ENCODE measurements at places on chromosomes 6 and 20.

DNA sequence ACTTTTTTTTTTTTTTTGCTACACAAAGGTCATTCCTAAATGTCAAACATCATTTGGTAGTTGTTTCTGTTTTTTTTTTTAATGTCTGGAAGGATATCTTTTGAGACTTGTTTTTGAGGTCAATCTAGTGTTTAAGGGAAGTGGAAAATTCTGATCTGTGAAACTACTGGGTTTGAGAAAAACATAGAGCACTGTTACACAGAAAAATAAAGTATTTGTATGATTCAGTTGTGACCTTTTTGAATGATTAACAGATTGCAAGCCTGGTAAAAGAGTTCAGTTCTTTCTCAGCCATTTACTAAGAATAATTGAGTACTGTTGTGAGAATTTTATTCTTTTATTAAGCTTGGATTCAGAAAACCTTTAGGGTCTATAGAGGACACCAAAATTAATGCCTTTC, 276.7 kb downstream of the ADGRB3 start:
- DNase-seq: no peak

GRCh38 chr6:100023798-100024197, 29.8 kb upstream of the MCHR2 start:
- no peak for DNase-seq

- peak; percentile 89 for DNase-seq
Observed at GRCh38 chr6:52286798-52287432, 2.4 kb upstream of the MCM3 start.

GRCh38 chr20:4951299-4951698, 50.0 kb downstream of the SLC23A2 start:
- DNase-seq: no peak

DNA sequence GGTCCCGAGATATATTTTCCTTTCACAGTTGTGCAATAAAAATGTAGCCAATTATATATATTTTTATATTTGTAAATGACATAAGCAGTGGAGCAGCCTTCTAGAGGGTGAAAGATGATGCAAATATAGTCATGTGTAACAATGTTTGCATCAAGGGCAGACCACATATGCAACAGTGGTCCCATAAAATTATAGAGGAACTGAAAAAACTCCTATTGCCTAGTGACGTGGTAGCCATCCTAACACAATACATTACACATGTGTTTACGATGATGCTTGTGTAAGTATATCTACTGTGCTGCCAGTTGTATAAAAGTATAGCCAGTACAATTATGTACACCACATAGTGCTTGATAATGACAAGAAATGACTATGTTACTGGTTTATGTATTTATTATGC, 162.8 kb downstream of the ZFAND3 start:
- DNase-seq: no peak

DNA sequence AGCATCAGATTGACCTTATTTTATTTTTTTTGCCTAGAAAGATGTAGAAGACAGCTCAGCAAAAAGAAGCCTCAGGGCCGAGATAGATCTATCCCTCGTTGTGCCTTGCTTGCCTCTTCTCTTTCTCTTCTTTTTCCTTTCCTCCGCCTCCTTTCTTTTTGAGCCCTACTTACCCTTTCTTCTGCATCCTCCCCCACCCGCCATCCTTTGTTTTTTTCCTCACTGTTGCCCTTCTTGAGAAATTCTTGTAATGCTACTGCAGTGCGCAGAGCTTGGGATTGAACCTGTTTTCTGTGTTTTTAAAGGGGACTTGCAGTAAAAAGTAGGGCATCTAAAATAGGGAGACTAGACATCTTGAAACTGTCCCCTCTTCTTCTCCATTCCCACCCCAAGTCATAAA, 18.6 kb downstream of the RALY start:
- DNase-seq: no peak

- no peak for DNase-seq
Observed at GRCh38 chr6:79301290-79301689, 66.8 kb upstream of the HMGN3 start.

DNA sequence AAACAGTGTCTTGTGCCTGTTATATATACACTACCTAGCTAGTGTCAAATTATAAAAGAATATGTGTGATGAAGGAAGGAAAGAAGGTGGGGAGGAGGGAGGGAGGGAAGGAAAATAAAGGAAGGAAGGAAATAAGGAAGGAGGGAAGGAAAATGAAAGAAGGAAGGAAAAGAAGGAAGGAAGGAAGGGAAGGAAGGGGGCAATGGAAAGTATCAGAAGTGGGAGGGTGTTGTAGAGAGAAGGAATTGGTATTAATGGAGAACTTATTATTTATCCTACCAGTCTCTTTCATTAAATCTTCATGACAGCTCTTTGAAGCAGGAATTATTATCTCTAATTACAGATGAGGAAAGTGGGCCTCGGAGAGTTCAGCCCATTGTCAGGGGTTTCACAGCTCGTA, 202.4 kb downstream of the SAMD5 start:
- DNase-seq: no peak
